Ascending aorta (tissue), 2 donors: ENCODE measurements at places on chromosomes 13 and 19.

DNA sequence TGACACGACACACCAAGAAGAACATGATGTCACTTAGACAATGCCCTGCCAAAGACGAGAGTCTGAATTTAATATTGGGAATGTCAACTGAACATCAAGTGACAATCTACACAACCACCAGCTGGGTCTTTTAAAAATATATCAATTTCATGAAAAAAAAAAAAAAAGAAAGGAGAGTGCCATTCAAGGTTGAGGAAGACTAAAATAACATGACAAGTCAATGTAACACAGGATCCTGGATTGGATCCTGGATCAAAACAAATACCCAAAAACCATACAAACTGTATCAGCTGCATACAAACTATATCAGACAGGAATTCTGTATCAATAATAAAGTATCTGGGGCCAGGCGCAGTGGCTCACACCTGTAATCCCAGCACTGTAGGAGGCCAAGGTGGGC, 4.7 kb downstream of the ZNF329 start:
- no peak for DNase-seq

DNA sequence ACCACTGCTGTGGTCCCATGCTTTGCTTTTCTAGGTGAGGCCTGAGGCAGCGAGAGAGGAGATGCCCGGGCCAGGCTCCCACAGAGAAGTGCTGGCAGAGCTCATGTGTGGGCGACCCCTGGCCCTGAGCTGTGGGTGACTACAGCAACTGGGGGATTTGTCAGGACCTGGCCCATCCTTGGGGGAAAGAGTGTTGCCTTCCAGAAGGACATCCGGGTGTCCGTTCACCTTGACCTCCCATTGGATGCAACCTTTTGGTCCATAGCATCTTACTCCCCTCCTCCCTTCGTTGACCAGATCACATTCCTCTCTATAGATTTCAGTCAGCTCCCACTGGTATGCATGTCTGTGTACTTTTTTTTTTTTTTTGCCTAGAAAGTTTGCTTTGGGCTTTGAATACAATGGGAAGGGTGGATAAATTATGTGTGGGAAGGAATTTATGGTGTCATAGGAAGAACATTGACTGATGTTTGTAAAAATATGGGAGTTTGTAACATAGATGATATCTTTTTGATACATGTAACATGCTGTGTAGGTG, 84.2 kb upstream of the RNF113B start:
- no peak for DNase-seq

DNA sequence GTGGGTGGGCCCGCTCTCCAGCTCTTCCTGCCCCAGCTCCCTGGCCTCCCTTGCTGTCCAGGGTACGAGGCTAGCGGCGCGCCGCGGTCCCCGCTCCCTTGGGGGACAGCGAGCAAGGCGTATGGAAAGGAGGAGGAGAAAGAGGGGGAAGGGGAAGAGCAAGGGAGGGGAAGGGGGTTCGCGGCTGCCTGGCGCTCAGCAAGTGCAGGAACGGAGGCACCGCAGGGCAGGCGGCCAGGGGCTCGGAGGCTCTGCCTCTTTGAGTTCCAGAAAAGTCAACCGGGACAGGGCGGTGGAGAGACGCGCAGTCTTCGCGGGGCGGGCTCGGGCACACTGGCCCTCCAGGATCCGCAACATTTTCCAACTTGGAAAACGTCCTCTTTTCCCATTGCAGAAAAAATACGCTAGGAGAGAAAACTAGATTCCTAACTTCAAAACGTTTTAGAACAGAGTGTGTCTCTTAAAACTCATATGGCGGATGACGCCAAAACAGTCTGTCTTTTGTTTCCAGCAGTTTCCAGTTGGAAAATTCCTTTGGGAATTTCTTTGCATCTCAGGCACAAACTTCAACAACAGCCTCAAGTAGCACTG, 23.1 kb upstream of the TNFRSF19 start:
- no peak for DNase-seq

DNA sequence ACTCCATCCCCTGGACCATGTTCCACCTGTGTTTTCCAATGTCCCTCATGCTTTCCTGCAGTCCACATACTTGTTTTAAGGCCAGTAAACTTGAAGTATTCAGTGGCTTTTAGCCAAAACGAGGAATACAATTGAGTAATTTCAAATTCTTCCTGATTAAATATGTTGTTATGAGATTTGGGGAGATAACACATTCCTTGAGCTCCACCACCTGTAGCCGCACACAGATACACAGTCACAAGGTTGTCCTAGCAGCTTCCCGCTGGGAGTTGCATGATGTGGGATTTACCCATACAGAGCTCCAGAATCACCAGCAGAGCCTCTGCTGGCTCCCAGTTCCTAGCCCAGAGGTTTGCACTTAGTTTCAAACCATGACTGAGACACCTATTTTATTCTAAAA, 53.6 kb upstream of the FRY start:
- DNase-seq = no peak

- no peak for DNase-seq
Measured at GRCh38 chr13:60351326-60351725, 45.7 kb upstream of the TDRD3 start.

GRCh38 chr19:33971073-33971472, 174.4 kb downstream of the KCTD15 start:
- DNase-seq = no peak

DNA sequence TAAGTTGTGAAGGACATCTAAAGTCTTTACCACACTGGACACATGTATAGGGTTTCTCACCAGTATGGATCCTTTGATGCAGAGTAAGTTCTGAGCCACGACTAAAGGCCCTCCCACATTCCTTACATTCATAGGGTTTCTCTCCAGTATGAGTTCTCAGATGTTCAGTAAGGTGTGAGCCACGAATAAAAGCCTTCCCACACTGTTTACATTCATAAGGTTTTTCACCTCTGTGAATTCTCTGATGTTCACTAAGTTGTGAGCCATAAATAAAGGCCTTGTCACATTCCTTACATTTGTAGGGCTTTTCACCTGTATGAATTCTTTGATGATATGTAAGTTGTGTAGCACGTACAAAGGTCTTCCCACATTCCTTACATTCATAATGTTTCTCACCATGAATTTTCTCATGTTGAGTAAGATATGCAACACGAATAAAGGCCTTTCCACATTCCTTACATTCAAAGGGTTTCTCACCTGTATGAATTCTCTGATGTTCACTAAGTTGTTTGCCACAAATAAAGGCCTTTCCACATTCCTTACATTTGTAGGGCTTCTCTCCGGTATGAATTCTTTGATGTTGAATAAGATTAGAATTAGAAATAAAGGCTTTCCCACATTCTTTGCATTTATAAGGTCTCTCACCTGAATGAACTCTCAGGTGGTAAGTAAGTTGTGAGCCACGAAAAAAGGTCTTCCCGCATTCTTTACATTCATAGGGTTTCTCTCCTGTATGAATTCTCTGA, 29.8 kb downstream of the ZNF571 start:
- no peak for DNase-seq

DNA sequence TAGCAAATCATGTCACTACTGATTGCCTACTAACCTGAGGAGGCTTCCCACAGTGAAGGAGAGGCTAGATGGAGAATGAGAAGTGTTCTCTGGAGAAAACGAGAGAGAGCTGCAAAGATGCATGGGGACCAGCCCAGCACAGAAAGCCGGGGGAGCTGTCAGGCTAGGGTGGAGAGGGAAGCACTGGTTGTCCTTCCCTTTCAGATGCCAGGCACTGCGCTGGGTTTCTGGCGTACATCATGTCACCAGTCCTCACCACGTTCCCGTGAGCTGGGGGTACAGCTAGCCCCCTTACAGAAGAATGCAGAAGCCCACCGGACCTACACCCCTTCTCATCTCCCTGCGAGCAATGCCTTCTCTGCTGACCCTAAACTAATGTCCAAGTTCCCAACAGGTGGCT, 86.0 kb downstream of the STK24 start:
- DNase-seq = no peak

- DNase-seq = no peak
Measured at GRCh38 chr19:19155495-19156219, 14.4 kb downstream of the MEF2B start.

- DNase-seq = no peak
Measured at GRCh38 chr13:32804673-32805230, 211.5 kb upstream of the KL start.

DNA sequence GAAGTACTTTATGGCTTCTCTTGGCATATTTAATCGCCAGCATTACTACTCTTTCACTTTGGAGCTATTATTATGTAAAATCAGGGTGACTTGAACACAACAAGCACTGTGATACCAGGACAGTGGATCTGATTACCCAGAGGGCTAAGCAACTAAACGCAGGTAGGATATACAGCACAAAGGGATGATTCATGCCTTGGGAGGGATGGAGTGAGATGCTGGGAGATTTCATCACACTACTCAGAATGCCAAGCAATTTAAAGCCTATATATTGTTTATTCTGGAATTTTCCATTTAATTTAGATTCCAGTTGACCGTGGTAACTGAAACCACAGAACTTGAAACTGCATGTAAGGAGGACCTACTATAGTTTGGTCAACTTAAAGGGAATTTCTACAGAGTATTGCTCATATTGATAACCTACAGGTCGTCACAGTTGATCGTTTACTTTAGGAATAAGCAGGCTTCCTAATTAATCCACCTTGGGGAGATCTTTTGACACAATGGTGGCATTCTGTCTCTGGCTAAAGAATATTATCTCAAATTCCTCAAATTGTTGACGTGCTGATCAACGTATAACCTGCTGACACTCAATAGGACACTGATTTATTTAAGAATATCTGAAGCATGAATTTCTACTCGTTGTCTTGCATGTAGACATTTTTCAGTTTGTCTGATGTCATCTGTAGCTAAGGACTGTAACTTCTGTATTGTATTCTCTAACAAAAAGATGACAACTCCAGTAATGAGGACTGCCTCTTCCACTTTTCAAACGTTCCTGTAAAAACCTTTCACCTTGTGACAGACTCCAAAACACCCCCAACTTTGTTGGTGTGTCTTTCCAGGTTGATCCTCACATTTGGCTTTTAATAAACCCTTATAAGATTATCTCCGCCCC, 254.2 kb downstream of the GPC5 start:
- no peak for DNase-seq

DNA sequence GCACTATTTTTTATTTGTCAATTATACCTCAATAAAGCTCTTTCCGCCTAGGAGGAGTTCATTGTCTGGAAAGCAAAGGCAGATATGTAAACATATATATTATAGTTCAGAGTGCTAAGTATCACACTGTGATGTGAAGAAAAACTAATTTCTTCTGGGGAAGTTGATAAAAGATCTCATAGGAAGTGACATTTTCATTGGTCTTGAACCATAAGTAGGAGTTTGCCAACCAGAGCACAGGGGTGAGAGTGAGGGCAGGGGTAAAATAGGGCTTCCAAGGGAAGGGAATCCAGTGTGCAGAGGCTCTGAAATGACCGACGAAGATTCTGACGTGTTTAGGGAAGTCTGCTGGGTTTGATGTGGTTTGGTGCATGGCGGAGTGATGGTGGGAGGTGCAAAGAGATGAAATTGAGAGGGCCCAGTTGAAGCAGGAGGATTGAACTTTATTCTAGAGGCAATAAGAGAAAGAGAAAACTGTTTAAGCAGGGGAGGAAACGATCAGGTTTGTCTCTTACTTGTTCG, 780 bp upstream of the GTF2F2 start:
- no peak for DNase-seq

- no peak for DNase-seq
Measured at GRCh38 chr13:77459592-77459991, 75.9 kb upstream of the SCEL start.
